Activated gamma-delta T cell treated with Interleukin-2 at 50 U/mL for 16 hours (primary cell): ENCODE measurements at places on chromosomes 3 and 15.

- no peak for DNase-seq
These were observed 144.7 kb upstream of the TTC14 start for GRCh38 chr3:180457225-180457624.

- DNase-seq: no peak
These were observed 13.0 kb upstream of the HDC start for GRCh38 chr15:50278496-50278895.

DNA sequence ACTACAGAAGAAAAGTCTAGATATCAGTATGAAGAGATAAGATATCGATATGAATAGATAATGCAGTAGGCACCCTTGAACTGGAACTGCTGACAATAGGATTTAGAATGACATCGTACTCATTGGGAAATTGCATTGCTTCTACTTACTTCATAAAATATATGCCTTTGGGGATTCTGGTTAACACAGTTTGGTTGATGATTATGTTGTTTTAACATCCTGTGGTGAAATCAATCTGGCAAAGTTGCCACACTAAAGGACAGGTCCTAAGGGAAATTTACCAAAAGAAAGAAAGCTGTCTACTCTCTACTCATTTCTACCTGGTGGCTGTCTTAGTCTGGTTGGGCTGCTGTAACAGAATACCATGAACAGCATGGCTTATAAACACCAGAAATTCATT is 417.4 kb upstream of the DPH6 start:
- no peak for DNase-seq

DNA sequence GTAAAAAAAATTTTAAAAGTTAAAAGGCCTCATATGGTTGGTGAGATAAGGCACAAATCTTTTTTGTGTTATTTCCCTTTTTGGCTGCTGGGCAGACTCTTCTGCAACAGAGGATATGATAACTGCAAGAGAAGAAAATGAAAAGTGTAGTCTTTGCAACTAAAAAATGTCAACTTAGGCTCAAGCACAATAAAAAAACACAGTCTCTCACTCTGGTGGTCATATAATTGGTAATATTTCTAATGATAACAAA is 15.4 kb downstream of the COMMD2 start:
- DNase-seq: no peak

DNA sequence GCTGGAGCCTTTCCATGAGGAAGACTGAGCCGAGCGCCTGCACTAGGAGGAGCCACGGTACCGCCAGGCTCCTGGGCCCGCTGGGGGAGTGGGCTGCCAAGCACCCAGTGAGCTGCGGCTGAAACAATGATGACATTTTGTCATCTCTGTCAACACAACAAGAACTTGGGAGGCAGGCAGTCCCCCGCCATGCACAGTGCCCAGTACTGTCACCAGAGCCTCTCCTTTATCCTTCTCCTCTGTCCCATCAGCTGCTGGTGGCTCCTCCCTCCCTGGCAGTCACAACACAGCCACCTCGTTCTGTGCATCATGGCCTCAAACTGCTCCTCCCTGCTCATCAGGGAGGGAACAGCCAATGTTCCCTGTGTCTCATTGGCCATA is 34.0 kb upstream of the PCSK6 start:
- no peak for DNase-seq
